ENCODE measurements at places on chromosomes 11 and 22.

GRCh38 chr22:49739138-49739537 is 88.5 kb downstream of the BRD1 start:
- H3K4me1 ChIP-seq, result peaks cover 4% of the 10 kb centered on the region
- no peak overlapping the region for H3K27ac ChIP-seq
- no peaks in the 10 kb centered on the region for H3K36me3 ChIP-seq
- H3K27me3 ChIP-seq, result peaks cover 77% of the 10 kb centered on the region

- peaks cover 12% of the 10 kb centered on the region for H3K36me3 ChIP-seq
- no peak overlapping the region for H3K4me3 ChIP-seq
- peaks cover 20% of the 10 kb centered on the region for H3K4me1 ChIP-seq
Observed at GRCh38 chr22:43018615-43019014, 3.7 kb upstream of the PACSIN2 start.

DNA sequence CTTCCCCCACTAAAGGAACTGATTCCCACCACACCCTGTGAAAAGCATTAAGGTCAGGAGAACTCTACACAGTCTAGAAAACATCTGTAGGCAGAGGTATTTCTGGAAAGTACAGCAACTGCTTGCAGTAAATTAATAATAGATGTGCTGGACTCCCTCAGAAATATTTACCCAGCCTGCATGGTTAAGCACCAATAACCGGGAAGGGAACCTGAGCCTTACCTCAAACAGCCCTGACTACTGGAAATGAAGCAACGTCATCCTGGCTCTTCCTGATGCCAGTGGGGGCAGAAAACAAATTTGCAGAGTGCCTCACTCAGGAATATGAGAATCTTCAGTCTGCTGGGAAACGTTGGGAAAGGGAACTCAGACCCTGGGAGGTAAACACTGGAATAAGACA is 318.1 kb downstream of the TENM4 start:
- H3K4me3 ChIP-seq, result no peak overlapping the region
- DNase-seq, result no peak
- no peaks in the 10 kb centered on the region for H3K4me1 ChIP-seq
- H3K27ac ChIP-seq, result no peak overlapping the region
- H3K27me3 ChIP-seq, result no peaks in the 10 kb centered on the region

GRCh38 chr22:23306438-23306921 is 126.2 kb downstream of the BCR start:
- no peak overlapping the region for H3K27ac ChIP-seq
- H3K4me1 ChIP-seq, result no peaks in the 10 kb centered on the region
- no peaks in the 10 kb centered on the region for H3K27me3 ChIP-seq
- DNase-seq, result no peak
- peaks cover 27% of the 10 kb centered on the region for H3K36me3 ChIP-seq

GRCh38 chr11:27468209-27468994 is 4.2 kb downstream of the LGR4 start:
- peaks cover 22% of the 10 kb centered on the region for H3K4me1 ChIP-seq
- no peak overlapping the region for H3K27ac ChIP-seq
- peaks cover 47% of the 10 kb centered on the region for H3K27me3 ChIP-seq
- no peak for DNase-seq

DNA sequence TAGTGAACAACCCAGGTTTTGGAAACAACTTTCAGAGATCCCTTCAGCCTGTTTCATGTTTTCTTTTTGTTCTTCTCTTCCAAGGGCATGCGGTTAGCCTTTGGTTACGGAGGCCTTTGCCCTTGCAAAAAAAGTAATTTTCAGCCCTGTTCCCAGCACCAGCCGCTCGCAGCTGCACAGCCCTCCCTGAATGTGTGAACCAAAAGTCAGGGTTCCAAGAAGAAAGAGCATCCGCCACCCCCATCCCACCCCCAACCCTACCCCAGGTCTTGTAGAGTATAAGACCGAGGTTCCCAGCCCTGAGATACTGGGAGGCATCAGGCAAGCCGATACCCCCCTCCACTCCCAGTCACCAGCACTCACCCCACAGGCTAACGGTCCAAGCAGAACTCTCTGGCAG is 56.4 kb downstream of the IGLL1 start:
- H3K36me3 ChIP-seq, result peaks cover 7% of the 10 kb centered on the region
- H3K27ac ChIP-seq, result no peak overlapping the region
- H3K4me1 ChIP-seq, result no peaks in the 10 kb centered on the region
- H3K4me3 ChIP-seq, result no peak overlapping the region
- DNase-seq, result no peak

- DNase-seq, result no peak
- H3K27me3 ChIP-seq, result no peaks in the 10 kb centered on the region
- no peak overlapping the region for H3K4me3 ChIP-seq
- peaks cover 28% of the 10 kb centered on the region for H3K4me1 ChIP-seq
- H3K36me3 ChIP-seq, result peaks cover 1% of the 10 kb centered on the region
Observed at GRCh38 chr11:18723991-18724390, 2.0 kb downstream of the IGSF22 start.

DNA sequence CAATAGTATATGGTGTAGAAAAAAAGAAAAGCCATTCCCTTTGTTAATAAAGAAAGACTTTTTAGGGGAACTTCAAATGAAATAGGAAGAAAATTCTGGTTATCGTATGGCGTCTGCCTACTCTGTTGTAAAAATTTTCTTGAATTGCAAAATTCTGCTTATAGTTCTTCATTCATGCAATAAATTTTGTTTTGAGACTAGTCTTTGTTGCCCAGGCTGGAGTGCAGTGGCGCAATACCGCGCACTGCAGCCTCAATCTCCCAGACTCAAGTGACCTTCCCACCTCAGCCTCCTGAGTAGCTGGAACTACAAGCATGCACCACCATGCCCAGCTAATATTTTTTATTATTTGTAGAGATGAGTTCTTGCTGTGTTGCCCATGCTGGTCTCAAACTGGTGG is 5.8 kb downstream of the DDIAS start:
- DNase-seq, result no peak
- H3K4me1 ChIP-seq, result peaks cover 4% of the 10 kb centered on the region
- H3K27ac ChIP-seq, result no peak overlapping the region
- no peaks in the 10 kb centered on the region for H3K36me3 ChIP-seq
- no peaks in the 10 kb centered on the region for H3K27me3 ChIP-seq

- no peak overlapping the region for H3K4me3 ChIP-seq
- no peak overlapping the region for H3K27ac ChIP-seq
- DNase-seq, result no peak
- H3K27me3 ChIP-seq, result no peaks in the 10 kb centered on the region
Observed at GRCh38 chr11:95549301-95549700, 240.3 kb downstream of the FAM76B start.

DNA sequence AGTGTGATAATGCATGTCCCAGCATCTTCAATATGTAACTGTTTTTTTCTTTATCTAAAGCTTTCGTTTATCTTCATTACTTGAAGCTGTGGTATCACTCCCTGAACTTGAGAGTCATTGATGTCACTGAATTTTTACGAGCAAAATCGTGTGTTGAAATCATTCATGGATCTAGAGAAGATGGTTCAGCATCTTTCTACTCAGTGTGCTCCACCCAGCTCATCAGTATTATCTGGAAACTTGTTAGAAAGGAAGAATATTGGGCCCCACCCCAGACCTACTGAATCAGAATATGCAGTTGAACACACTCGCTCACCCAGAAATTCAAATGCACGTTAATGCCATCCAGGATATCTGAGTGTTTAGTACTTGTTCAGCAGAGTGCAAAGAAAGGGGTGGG is 8.3 kb downstream of the CDON start:
- H3K36me3 ChIP-seq, result no peaks in the 10 kb centered on the region
- no peak overlapping the region for H3K27ac ChIP-seq
- no peaks in the 10 kb centered on the region for H3K4me1 ChIP-seq

GRCh38 chr11:65147352-65148075 is 13.2 kb upstream of the SYVN1 start:
- H3K36me3 ChIP-seq, result peaks cover 5% of the 10 kb centered on the region
- H3K27me3 ChIP-seq, result peaks cover 7% of the 10 kb centered on the region
- no peaks in the 10 kb centered on the region for H3K4me1 ChIP-seq
- no peak overlapping the region for H3K27ac ChIP-seq

GRCh38 chr11:66871521-66871901 is 14.6 kb downstream of the LRFN4 start:
- no peak overlapping the region for H3K4me3 ChIP-seq
- no peaks in the 10 kb centered on the region for H3K27me3 ChIP-seq
- H3K36me3 ChIP-seq, result no peaks in the 10 kb centered on the region

DNA sequence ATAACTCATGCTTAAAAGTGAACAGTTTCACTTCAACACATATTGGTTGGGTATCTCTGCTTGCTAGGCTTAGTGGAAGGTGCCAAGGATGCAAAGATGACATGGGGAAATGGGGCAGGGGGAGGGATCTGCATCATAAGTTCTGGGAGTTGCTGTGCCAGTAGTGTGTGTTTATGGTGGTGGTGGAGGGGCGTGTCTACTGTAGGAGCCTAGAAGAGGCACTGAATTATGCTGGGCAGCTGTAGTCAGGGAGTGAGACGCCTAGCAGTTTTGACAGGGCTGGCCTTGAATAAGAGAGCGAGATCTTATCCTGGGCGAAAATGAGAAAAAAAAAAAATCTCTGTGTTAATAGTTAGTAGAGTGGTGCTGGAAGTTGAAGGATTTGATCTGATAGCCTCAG is 3.0 kb downstream of the ELMOD1 start:
- no peak overlapping the region for H3K27ac ChIP-seq
- H3K4me1 ChIP-seq, result peaks cover 23% of the 10 kb centered on the region
- H3K36me3 ChIP-seq, result peaks cover 13% of the 10 kb centered on the region
- H3K4me3 ChIP-seq, result no peak overlapping the region
- peaks cover 81% of the 10 kb centered on the region for H3K27me3 ChIP-seq

- H3K4me3 ChIP-seq, result no peak overlapping the region
- no peak overlapping the region for H3K27ac ChIP-seq
- H3K4me1 ChIP-seq, result no peaks in the 10 kb centered on the region
- peaks cover 8% of the 10 kb centered on the region for H3K27me3 ChIP-seq
Observed at GRCh38 chr22:41966225-41966606, 3.0 kb upstream of the SEPTIN3 start.

DNA sequence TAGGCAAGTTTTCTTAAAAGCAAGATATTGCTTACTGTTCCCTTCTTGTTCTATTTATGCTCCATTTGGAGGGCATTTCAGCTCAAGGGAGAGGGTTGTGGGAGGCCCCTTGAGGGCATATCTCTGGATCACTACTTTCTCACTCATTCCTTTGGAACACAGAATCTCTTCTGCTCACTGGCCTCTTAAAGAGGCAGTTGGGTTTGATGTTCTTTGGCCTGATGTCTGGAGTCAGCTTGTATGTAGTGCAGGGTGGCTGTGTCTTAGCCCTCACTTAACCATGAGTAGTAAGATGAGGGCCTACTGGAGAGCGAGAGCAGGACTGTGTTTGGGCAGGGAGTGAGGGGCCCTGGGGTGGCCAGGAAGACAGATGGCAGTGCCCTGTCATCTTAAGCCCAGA is 3.6 kb downstream of the INCENP start:
- H3K36me3 ChIP-seq, result peaks cover 13% of the 10 kb centered on the region
- H3K27ac ChIP-seq, result peak overlapping the region; percentile 56
- H3K27me3 ChIP-seq, result no peaks in the 10 kb centered on the region
- H3K4me3 ChIP-seq, result no peak overlapping the region

DNA sequence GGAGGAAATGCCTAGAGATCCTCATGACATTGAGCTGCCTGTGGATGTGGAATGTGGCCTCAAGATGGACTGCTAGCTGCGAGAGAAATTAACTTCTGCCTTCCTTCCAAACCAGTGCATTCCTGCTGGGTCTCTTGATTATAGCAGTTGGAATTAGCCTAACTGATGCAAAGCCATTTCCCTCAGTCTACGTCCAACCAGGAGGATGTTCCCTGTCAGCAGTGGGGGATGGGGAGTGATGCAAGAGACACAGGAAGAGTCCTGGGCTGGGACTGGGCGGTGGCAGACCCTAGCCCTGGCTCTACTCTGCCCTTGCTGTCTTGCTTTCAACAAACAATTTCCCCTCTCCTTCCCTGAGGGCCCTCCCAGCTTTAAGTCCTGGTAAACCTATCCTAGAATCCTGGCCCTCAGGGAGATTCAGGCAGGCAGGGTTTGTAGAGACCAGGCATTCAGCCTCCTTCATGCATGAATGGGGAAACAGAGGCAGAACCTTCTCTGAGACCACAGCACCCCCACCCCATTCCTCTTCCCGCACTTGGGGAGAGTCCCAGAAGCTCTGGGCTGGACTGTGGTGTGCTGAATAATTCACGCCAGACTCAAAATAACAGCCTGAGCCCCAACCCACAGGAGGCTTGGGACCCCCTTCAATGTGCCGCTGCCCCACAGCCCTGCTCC is 17.0 kb downstream of the C11orf96 start:
- no peaks in the 10 kb centered on the region for H3K4me1 ChIP-seq
- no peak for DNase-seq
- peaks cover 70% of the 10 kb centered on the region for H3K27me3 ChIP-seq
- H3K36me3 ChIP-seq, result no peaks in the 10 kb centered on the region

DNA sequence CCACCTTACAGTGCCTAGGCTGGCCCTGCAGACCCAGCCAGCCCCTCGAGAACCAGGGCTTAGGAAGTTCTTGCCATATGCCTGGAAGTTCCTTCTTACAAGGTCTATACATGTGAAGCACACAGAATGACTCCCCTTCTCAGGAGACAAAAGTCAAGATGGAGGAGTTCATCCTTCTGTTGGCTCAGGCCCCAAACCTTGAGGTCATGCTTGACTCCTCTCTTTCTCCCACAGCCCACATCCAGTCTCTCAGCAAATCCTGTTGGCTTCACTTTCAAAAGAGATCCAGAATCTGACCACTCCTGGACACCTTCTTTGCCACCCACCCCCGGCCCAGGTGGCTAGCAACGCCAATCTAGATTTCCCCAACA is 1.7 kb upstream of the CD248 start:
- no peak for DNase-seq
- H3K36me3 ChIP-seq, result peaks cover 12% of the 10 kb centered on the region
- H3K4me3 ChIP-seq, result peak overlapping the region; percentile 61
- no peaks in the 10 kb centered on the region for H3K27me3 ChIP-seq
- peaks cover 37% of the 10 kb centered on the region for H3K4me1 ChIP-seq
- H3K27ac ChIP-seq, result peak overlapping the region; percentile 85

DNA sequence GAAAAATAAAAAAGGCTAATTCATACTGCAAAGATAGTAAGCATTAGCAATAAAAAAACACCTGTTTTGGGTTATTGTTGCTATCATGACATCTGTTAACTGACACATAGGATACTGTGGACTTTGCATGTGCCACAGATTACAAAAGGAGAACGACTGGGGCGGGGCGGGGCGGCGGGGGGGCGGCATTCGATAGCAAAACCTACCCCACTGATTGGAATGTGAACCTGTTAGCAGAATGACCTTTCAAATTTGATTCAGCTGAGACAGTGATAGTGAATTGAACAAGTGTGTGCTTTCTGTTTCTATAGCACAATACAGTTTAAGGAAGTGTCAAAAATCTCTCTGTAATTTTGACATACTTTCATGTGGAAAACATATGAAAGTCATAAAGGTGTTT is 14.9 kb downstream of the MMP20 start:
- H3K4me3 ChIP-seq, result no peak overlapping the region
- H3K36me3 ChIP-seq, result no peaks in the 10 kb centered on the region
- peaks cover 7% of the 10 kb centered on the region for H3K4me1 ChIP-seq
- H3K27ac ChIP-seq, result no peak overlapping the region

- H3K27me3 ChIP-seq, result no peaks in the 10 kb centered on the region
- H3K27ac ChIP-seq, result no peak overlapping the region
- peaks cover 2% of the 10 kb centered on the region for H3K36me3 ChIP-seq
- no peak for DNase-seq
- no peaks in the 10 kb centered on the region for H3K4me1 ChIP-seq
Observed at GRCh38 chr22:38414009-38414395, 41.0 kb downstream of the KCNJ4 start.

GRCh38 chr22:29030618-29031226 is 30.9 kb downstream of the C22orf31 start:
- no peak overlapping the region for H3K27ac ChIP-seq
- no peaks in the 10 kb centered on the region for H3K36me3 ChIP-seq
- no peak for DNase-seq
- H3K4me3 ChIP-seq, result peak overlapping the region; percentile 18

- H3K4me1 ChIP-seq, result peaks cover 52% of the 10 kb centered on the region
- H3K27ac ChIP-seq, result no peak overlapping the region
- no peaks in the 10 kb centered on the region for H3K27me3 ChIP-seq
- no peak overlapping the region for H3K4me3 ChIP-seq
- peaks cover 2% of the 10 kb centered on the region for H3K36me3 ChIP-seq
- no peak for DNase-seq
Observed at GRCh38 chr22:43008921-43009320, 6.0 kb downstream of the PACSIN2 start.
